ENCODE measurements at places on chromosomes 2 and 18.

DNA sequence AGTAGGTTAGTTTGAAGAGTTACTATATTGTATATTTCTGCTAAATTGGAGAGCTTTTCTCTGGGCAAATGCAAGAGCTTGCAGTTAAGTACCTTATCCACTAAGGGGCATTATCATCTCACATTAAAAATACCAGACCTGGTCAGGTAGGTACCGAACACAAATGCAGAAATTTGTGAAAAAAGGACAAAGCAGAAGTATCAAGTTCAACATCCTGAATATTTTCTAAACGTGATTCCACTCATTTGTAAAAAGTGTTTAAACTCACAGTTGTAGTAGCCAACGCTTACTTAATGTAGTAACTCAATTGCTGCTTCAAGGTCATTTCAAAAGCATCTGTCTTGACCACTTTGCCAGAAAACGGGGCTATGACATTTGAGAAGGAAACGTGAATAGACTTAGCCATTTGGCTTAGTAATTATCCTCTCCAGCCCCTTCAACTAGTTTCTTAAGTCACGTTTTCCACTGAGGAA is 52.1 kb downstream of the CYRIA start:
- DNase-seq: peak; percentile 53

GRCh38 chr2:870426-870825 is 80.2 kb upstream of the SNTG2 start:
- DNase-seq: no peak

- DNase-seq: no peak
Measured at GRCh38 chr2:67436221-67436620, 39.1 kb downstream of the ETAA1 start.

GRCh38 chr2:171566057-171566456 is 43.8 kb downstream of the CYBRD1 start:
- no peak for DNase-seq

DNA sequence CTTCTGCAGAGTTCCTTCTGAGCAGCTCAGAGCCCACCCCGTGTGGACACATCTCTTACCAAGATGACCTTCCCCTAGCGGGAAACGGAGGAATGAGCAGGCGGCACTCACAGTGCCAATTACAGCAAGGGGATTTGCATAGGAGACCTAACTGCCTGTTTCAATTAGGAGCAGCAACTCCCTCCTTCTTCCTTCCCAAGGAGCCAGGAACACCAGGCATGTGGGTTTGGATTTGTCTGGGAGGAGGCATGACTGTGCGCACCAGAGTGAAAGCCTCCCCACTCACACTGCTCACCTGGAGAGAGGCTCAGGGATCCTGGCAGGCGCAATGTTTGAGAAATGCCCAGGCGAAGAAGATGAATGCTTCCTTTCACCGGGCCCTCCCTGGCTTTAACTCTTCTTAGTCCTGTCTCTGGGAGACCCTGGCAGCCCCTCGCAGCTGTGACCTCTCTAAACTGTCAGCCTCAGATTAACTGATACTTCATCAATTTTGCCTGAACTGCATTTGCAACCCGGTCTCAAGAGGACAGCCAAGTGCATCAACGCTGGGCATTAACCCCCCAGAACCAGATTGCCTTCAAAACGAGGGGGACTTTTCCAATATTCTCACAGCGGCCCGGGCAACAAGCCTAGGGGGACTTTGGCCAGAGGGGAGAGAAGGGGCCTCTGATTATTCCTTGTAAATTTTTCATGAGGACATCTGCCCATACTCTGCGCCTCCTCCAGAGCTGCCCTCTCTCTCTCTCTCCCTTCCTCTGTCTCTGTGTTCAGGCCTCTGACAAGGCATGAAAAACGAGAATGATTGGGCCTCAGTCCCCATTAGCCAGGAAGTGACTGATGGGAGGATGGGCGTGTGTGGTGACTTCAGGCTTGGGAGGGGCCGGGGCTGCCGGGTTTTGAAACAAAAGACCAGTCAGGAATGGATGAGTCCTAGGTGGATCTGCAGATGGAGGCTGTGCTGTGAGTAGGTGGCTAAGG is 93.8 kb downstream of the CMPK2 start:
- DNase-seq: no peak

- no peak for DNase-seq
Measured at GRCh38 chr2:26772064-26773001, 8.2 kb downstream of the SLC35F6 start.

GRCh38 chr2:1664076-1664605 is 80.2 kb downstream of the PXDN start:
- no peak for DNase-seq

DNA sequence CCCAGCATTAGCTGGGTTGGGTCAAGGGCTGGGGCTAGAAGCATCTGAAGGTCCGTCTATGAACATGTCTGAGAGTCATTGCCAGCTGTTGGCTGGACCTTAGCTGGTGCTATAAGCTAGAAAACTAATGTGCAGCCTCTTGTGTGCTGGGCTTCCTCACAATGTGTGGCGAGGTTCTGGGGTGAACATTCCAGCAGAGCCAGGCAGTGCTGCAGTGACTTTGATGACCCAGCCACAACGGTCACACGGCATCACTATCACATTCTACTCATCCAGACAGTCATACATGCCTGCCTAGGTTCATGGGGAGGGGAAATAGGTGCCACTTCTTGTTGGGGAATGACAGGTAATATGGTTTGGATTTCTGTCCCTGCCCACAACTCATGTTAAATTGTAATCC is 260.5 kb downstream of the CYP26B1 start:
- DNase-seq: no peak

- DNase-seq: peak; percentile 61
Measured at GRCh38 chr2:218081063-218081462, 12.0 kb downstream of the RUFY4 start.

GRCh38 chr2:98654699-98655495 is 46.5 kb downstream of the UNC50 start:
- DNase-seq: peak; percentile 35

GRCh38 chr2:44168681-44169154 is at the start of gene PPM1B:
Gene PPM1B (plus strand): TSS chr2:44168875. CDS start chr2:44201200, 32,325 bp downstream.
- DNase-seq: no peak

- peak; percentile 78 for DNase-seq
Measured at GRCh38 chr2:160269803-160270570, 69.9 kb upstream of the ITGB6 start.

Data from GM13977 (cell line).